ENCODE measurements at places on chromosomes 1 and 21.

GRCh38 chr1:203159844-203160243 is 15.8 kb downstream of the MYBPH start:
- no peak for DNase-seq

GRCh38 chr1:174713796-174714195 is 266.0 kb downstream of the GPR52 start:
- no peak for DNase-seq

DNA sequence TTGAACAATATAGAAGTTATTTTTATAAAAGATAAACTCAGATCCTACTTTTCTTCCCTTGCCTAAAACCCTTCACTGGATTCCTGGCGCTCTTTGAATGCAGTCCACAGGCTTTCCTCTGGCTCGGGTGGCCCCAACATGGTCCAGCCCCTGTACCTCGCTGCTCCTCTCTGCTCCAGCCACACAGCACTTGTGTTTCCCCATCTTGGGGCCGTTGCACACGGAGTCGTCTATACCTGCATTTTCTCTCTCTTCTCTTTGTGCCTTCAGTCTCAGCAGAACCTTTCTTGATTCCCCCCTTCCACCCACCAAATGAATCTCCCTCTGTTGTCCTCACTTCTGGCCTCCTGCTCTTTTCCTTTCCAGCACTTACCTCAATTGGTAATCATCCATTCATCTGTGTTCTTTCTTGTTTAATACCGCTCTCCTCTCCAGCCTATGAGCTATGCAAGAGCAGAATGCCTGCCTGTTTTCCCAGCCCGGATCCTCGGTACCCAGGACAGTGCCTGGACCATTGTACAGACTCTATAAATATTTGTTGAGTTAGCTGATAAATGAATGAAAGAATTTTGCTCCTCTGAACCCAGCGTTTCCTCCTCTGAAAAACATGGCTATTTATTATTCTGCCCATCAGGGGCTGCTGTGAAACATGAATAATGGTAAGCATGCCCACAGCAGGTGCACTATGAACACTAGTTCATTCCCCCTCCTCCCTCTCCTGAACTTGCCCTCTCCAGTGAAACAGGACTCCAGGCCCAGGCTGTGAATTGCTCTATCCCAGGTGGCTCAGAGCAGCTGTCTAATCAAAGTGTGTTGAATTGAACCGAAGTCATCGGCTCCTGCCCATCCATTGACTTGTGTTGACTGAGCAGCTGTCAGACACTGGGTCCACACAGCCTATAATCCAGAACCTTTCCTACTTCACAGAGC is 266.9 kb downstream of the PTPRU start:
- DNase-seq: no peak

- no peak for DNase-seq
Measured at GRCh38 chr1:52140633-52141512, 1.0 kb upstream of the ZFYVE9 start.

DNA sequence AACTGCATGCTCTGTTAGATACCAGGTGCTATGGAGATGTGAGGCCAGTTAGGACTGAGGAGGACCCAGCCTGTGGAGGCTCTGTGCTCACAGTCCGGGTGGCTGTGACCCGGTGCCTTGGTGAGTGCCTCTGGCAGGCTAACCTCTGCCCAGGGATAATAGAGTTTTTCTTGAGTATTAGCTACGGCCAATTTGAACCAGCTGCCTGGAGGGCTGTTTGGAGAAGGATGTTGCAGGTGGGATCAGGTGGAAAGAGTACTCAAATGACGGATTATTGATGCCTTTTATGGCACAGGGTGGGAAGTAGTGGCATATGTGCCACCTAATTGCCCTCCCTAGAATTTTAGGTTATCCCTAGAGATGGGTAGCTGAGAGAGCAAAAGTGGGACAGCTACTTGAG is 182.7 kb downstream of the GRIK3 start:
- DNase-seq: no peak

DNA sequence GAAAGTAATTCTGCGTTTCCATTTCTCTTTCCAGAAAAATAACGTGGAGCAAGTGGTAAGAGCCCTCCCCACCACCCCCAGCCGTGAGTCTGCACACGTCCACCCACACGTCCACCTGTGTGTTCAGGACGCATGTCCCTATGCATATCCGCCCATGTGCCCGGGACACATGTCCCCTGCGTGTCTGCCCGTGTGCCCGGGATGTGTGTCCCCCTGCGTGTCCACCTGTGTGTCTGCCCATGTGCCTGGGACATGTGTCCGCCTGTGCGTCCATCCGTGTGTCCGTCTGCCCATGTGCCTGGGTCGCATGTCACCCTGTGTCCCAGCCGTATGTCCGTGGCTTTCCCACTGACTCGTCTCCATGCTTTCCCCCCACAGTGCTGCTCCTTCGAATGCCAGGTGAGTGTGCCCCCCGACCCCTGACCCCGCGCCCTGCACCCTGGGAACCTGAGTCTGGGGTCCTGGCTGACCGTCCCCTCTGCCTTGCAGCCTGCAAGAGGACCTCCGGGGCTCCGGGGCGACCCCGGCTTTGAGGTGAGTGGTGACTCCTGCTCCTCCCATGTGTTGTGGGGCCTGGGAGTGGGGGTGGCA is 5.6 kb downstream of the COL6A1 start:
- no peak for DNase-seq

DNA sequence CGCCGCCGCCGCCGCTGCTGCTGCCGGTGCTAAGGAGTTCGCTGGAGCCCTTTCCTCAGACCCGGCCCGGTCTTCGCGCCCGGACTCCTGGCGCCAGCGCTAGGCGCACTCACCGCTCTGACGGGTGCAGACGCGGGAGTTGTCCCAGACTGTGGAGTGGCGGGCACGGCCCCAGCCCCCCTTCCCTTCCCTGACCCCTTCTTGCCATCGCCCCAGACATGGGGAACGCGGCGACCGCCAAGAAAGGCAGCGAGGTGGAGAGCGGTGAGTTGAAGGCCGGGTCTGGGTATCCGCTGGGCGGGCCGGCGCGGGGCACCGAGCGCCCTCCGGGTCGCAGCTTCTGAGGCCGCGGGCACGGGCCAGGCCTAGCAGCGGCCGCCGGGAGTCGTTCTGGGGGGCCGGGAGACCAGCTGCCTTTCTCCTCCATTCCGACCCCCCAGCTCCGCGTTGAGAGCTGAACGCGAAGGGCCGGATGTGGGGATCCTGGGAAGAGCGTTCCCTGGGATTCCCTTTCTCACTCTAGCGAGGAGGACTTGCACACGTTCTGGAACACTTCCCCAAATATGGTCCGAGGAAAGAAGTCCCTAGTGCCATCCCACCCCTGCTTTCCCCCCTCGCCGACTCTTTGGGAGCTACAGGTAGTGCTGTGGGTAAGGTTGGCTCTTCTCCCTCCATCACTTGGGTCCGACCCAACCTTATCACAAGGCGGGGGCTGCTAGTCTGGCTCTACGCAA is 65.8 kb upstream of the PRKACB start:
- no peak for DNase-seq

GRCh38 chr1:72369069-72369757 is 86.9 kb upstream of the NEGR1 start:
- no peak for DNase-seq

GRCh38 chr1:5847013-5847659 is 145.1 kb downstream of the NPHP4 start:
- no peak for DNase-seq

GRCh38 chr1:226975259-226976250 is 35.5 kb downstream of the COQ8A start:
- DNase-seq: no peak

DNA sequence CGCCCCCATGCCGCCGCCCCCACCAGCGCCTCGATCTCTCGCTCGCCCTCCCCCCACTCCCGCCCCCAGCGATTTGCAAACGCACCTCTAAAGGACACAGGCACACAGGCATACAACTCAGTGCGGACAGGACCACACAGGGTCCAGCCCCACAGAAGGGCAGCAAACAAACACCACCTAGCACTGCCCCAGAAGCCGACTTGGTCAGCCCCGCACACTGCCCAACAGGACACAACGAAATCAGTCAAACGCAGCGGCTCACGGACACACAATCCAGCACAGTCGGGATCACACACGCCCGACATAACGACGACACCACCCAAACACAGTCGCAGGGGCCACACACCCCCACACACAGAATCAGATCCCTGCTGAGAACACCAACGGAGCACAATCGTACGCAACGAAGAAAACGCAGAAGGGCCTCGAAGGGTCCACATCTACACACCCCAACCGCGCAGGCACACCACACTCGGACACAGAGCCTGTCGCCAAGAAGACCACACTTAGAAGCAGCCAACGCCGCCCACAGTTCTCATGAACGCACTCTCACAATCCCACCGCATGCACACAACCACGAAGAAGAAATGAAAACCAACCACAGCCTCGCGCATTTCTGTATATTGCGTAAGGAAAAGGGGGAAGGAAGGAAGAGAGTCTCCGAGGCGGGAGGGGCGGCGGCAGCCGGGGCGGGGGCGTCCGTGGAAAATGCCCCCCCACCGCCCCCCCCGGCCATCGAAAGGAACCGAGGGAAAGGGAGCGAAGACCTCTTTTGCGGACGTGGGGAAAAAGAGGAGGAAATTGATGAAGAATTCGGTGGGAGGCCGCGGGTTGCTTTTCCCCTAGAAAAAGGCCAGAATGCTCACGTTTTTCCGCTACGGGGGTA is 481 bp downstream of the TAL1 start:
- DNase-seq: no peak

- peak; percentile 47 for DNase-seq
Measured at GRCh38 chr21:45080639-45081414, 6.4 kb downstream of the ADARB1 start.

DNA sequence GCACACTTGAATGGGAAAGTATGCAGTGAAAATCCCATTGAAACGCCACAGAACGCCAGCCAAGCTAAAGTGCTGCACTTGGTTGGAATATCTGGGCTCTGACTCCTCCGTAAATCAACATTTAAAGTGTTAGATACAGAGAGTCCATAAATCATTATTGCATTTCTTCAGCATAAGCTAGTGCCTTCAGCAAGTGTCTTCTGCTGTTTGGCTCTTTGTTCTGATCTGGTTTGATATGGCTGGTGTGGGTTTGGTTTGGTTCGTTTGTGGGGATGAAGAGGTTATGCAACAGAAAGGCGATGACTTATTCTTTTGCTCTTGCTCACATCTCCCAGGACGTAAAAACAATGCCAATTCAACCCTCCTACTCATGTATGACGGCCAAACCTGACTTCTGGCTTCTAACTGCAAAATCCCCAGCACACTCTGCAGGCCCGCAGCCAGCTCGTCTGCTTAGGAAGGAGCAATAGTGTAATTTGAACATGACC is 121.8 kb upstream of the ERG start:
- no peak for DNase-seq
